ENCODE measurements at places on chromosomes 3 and 15.

- H3K27me3 ChIP-seq: no peaks in the 10 kb centered on the region
- no peaks in the 10 kb centered on the region for H3K36me3 ChIP-seq
- no peak overlapping the region for H3K4me3 ChIP-seq
- no peak for DNase-seq
These were observed 3.0 kb downstream of the HDC start for GRCh38 chr15:50262533-50262932.

DNA sequence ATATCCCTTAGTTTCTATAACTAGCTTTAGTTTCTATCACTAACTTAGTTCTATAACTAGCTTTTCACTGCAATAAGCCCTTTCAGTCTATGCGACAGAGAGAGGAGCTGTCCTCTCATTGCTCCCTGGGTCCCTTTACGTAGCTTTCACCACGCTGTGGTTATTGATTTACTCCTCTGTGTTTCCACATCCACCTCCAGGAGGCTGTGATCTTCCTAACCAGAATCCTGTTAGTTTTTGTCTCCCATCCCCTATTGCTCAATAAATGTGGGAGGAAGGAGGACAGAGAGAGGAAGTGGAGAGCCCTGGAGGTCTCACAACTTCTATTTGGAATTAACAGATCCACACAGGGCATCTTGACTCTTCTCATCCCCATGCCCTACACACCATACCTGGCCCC, 1036.1 kb downstream of the MCTP2 start:
- no peaks in the 10 kb centered on the region for H3K4me1 ChIP-seq
- no peaks in the 10 kb centered on the region for H3K36me3 ChIP-seq
- H3K4me3 ChIP-seq: no peak overlapping the region
- H3K27ac ChIP-seq: no peak overlapping the region

- no peak overlapping the region for H3K4me3 ChIP-seq
- no peaks in the 10 kb centered on the region for H3K27me3 ChIP-seq
- H3K36me3 ChIP-seq: no peaks in the 10 kb centered on the region
- no peak overlapping the region for H3K27ac ChIP-seq
These were observed 192.1 kb upstream of the TTC14 start for GRCh38 chr3:180409883-180410282.

DNA sequence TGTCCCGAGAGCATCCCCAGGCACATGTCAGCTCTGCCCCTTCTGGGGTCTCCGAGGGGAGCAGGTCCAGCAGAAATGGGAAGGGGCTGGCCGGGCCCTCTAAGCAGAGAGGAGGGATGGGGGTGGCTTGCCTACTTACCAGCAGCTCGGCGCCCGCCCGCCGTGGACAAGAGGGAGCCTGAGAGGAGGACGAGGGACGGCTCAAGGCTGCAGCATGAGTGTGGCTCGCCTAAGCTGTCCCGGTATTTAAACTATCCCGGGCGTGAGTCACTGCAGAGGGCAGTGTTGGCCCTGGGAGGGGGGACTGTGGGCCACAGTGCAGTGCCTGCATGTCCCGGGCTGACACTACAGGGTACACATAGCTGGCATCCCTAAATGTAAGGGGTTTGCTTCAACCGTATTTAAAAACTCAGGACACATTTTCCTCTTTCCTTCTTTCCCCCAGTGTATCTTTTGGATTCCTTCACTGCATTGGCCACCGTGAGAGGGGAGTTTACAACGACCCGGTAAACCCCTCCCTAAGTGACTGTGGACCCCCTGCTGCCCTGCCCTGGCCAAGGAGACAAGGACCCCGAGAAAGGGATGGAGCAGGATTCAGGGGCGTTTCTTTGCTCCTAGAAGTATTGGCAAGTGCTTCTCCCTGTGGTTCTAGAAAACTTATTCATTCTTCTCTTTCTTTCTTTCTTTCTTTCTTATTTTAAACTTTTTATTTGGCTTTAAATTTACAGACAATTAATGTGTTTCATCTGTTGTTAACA, at the start of gene LRRC15:
LRRC15 (minus strand) TSS at position 222 of the 758 bp plus-strand sequence. CDS start 8,700 bp downstream, outside the sequence.
- H3K4me3 ChIP-seq: peak within 1 kb of the TSS; percentile 8
- no peaks in the 10 kb centered on the region for H3K27me3 ChIP-seq
- H3K36me3 ChIP-seq: no peaks in the 10 kb centered on the region

GRCh38 chr15:66404532-66404931, 17.8 kb downstream of the MAP2K1 start:
- peaks cover 4% of the 10 kb centered on the region for H3K4me1 ChIP-seq
- peak overlapping the region; percentile 19 for H3K27ac ChIP-seq
- DNase-seq: peak; percentile 83

GRCh38 chr3:117893638-117894037, 1141.0 kb downstream of the IGSF11 start:
- no peaks in the 10 kb centered on the region for H3K4me1 ChIP-seq
- no peak overlapping the region for H3K4me3 ChIP-seq
- no peaks in the 10 kb centered on the region for H3K27me3 ChIP-seq
- no peak for DNase-seq

- H3K27me3 ChIP-seq: no peaks in the 10 kb centered on the region
- no peak for DNase-seq
- H3K4me1 ChIP-seq: peaks cover 5% of the 10 kb centered on the region
- no peak overlapping the region for H3K27ac ChIP-seq
- no peak overlapping the region for H3K4me3 ChIP-seq
These were observed 26.7 kb downstream of the FLNB start for GRCh38 chr3:58034738-58035523.

DNA sequence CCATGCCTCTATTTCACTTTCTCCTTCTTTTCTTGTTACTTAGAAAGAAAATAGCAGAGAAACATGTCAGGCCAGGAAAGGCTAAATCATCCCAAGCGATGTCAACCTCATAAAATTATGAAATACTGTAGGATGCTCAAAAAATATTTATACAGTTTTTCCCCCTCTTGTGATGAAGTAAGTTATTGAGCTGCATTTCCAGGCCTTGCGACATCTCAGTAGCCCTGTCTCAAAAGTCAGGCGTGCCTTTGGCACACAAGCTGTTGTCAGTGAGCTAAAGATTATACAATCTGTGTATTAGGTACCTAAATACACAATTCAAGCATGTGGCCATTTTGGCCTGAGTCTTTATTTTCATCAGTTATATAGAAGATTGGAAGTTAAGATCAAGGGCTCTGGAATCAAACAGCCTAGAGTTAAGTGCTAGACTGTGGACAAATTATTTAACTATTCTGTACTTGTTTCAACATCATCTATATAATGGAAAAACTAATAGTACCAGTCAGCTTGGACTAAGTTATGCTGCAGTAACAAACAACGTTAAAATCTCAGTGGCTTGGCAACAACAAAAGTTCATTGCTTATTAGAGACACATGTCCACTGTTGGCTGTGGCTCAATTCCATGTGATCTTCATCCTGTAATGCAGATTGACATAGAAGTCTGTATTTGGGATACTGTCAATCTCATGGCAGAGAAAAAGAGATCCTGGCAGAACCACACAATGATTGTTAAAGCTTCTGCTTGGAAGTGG, 406.4 kb upstream of the PROK2 start:
- no peak overlapping the region for H3K27ac ChIP-seq
- H3K4me1 ChIP-seq: no peaks in the 10 kb centered on the region
- H3K4me3 ChIP-seq: no peak overlapping the region
- DNase-seq: no peak

GRCh38 chr3:174168538-174169254, 690.4 kb upstream of the NAALADL2 start:
- DNase-seq: no peak
- no peaks in the 10 kb centered on the region for H3K36me3 ChIP-seq
- no peaks in the 10 kb centered on the region for H3K27me3 ChIP-seq
- H3K4me1 ChIP-seq: no peaks in the 10 kb centered on the region
- no peak overlapping the region for H3K27ac ChIP-seq

DNA sequence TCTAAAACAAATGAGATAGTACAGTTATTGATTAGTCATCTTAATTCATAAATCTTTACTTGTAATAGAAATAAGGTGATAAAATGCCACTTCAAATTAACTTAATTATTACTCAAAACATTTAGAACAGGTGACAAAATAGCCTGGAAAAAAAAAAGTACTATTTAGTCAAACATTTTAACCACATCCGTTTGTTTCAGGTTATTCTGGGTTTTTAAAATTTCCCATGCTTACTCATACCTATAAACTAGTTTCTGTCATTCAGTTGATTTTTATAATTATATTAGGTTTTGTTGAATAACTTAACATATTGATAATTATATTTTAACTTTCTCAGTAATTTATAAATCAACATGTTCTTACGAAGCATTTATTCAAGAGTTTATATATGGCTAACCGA, 483.0 kb downstream of the ROBO1 start:
- no peak for DNase-seq
- H3K4me1 ChIP-seq: no peaks in the 10 kb centered on the region
- no peaks in the 10 kb centered on the region for H3K27me3 ChIP-seq
- no peak overlapping the region for H3K4me3 ChIP-seq
- H3K36me3 ChIP-seq: no peaks in the 10 kb centered on the region

DNA sequence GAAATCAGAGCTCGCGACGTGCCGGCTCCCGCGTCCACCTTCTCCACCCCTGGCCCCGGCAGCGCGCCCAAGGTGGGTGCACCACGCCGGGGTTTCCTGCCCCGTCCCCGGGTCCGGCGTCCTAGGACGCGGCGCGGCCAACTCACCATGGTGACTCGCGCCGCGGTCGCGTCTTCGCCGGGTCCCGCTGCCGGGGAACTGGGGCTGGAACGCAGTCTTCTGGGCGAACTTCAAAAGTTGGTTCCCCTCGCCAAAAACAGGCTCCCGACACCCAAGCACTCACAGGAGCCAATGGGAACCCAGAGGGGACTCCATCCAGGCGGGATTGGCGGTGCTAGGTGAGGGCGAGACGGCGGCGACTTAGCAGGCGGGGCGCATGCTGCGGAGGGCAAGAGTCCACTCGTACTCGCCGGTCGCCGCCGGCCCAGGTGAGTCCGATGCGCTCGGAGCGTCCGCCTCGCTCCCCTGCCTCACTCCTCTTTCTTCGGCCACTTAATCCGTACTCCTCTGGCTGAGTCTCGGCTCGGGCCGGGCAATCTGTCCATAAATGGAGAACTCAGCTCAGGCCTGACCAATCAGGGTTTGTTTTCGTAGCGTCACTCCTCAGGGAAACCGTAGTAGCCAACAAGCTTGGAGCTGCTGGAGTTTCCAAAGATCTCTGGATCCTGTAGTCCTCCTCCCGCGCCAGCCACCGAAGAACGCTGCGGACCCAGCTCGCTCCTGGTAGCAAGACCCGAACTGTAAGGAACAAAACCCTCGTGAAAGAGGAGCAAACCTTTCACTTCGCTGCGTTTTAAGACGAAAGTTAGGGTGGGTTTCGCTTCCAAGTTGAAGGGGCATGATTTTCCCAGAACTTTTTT, at the start of gene MYO1E:
MYO1E (minus strand) TSS at position 520 of the 860 bp plus-strand sequence; CDS start at position 149, 371 bp downstream.
- no peaks in the 10 kb centered on the region for H3K4me1 ChIP-seq
- no peaks in the 10 kb centered on the region for H3K27me3 ChIP-seq
- H3K4me3 ChIP-seq: peak within 1 kb of the TSS; percentile 60
- peak; percentile 92 for DNase-seq
- H3K36me3 ChIP-seq: no peaks in the 10 kb centered on the region

GRCh38 chr3:177050501-177051237, 146.6 kb downstream of the TBL1XR1 start:
- H3K27ac ChIP-seq: no peak overlapping the region
- DNase-seq: no peak
- no peak overlapping the region for H3K4me3 ChIP-seq
- H3K4me1 ChIP-seq: no peaks in the 10 kb centered on the region
- H3K36me3 ChIP-seq: 0 out of 2 replicates have a peak, but pooled peaks cover 4% of the 10 kb centered on the region
- no peaks in the 10 kb centered on the region for H3K27me3 ChIP-seq

DNA sequence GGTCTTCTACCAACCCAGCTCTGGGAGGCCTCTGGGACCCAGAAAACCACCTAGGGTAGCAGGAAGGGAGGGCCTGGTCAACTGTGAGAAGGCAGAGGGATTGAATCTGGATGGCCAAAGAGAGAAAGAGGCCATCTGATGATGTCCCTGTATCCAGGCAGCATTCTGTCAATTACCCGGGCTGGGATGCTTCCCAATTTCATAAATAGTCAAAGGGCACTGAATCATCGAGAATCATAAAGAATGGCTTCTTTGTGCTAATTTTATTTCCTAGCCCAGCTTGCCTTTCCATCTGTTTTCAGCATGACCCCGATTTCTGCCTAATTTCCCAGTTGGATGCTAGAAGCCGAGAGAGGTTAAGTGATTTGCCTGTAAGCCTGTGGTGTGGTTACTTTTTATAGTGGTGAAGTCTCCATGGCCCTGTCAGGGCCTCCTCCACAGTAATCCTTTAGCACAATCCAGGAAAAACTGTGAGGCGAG, 129.2 kb downstream of the FAM43A start:
- no peaks in the 10 kb centered on the region for H3K27me3 ChIP-seq
- peaks cover 1% of the 10 kb centered on the region for H3K4me1 ChIP-seq
- H3K27ac ChIP-seq: no peak overlapping the region
- no peak for DNase-seq
- no peaks in the 10 kb centered on the region for H3K36me3 ChIP-seq

DNA sequence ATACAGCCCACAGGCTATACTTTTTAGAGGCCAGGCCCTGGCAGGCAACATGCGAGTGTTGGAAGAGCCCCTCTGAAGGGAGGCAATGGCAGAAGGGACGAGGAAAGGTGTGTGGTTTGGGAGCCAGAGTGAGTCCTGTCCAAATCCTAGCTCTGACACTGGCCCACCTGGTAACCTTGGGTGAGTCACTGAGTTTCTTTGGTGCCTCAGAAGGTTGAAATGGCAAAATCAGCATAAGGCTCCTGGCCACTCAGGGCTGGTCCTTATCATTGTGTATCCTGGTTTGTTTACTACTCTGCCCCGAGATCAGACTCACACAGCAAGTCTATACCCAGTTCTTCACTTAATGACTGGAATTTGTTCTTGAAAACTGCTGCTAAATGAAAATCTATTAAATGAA, 71.4 kb upstream of the TLE3 start:
- DNase-seq: no peak
- no peaks in the 10 kb centered on the region for H3K4me1 ChIP-seq
- no peak overlapping the region for H3K27ac ChIP-seq
- H3K27me3 ChIP-seq: no peaks in the 10 kb centered on the region

- no peaks in the 10 kb centered on the region for H3K36me3 ChIP-seq
- H3K27me3 ChIP-seq: no peaks in the 10 kb centered on the region
- H3K27ac ChIP-seq: no peak within 1 kb of the TSS
- peak within 1 kb of the TSS; percentile 94 for H3K4me3 ChIP-seq
- H3K4me1 ChIP-seq: no peaks in the 10 kb centered on the region
These were observed at the start of gene ATP11B for GRCh38 chr3:182792901-182793662. TSS of gene ATP11B (plus strand) at chr3:182793504. CDS start at chr3:182793760, 256 bp downstream.

DNA sequence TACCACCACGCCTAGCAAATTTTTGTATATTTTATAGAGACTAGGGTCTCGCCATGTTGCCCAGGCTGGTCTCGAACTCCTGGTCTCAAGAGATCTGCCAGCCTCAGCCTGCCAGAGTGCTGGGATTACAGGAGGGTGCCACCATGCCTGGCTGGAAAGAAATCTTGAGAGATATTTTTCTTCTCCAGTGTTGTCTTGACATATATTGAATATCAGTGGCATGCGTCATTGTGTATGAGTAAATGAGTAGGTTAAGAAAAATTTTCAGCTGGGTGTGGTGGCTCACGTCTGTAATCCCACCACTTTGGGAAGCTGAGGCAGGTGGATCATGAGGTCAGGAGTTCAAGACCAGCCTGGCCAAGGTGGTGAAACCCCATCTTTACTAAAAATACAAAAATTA, 3.5 kb upstream of the PIF1 start:
- H3K27me3 ChIP-seq: no peaks in the 10 kb centered on the region
- DNase-seq: no peak
- H3K4me1 ChIP-seq: peaks cover 2% of the 10 kb centered on the region
- H3K36me3 ChIP-seq: peaks cover under 1% of the 10 kb centered on the region
- no peak overlapping the region for H3K27ac ChIP-seq
- H3K4me3 ChIP-seq: no peak overlapping the region
